CD4-positive, alpha-beta T cell treated with Interleukin-2 at 100 ng/mL for 4 hours (primary cell): ENCODE measurements at places on chromosomes 5 and 9.

DNA sequence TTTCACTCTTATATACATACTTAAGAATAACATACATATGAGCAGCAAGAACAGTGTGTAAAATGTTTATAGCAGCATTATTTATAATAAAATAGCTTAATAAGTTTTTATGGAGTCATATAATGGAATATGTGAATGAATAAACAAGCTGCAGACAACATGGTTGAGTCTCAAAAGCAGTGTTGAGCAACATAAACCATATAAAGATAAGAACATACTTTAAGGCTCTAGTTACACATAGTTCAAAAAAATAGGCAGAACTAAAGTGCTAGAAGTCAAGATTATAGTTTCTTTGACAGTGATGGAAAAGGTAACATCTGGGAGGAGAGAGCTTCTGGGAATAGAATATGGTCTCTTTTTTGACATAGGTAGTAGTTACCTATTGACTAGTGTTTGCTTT, 53.7 kb upstream of the ADAMTS19 start:
- no peak for DNase-seq

GRCh38 chr9:68706363-68707201, 1.5 kb downstream of the PIP5K1B start:
- DNase-seq: no peak

- DNase-seq: no peak
Measured at GRCh38 chr5:6699357-6699756, 13.9 kb upstream of the TENT4A start.

GRCh38 chr5:135139381-135140134, 105.5 kb upstream of the PITX1 start:
- no peak for DNase-seq

DNA sequence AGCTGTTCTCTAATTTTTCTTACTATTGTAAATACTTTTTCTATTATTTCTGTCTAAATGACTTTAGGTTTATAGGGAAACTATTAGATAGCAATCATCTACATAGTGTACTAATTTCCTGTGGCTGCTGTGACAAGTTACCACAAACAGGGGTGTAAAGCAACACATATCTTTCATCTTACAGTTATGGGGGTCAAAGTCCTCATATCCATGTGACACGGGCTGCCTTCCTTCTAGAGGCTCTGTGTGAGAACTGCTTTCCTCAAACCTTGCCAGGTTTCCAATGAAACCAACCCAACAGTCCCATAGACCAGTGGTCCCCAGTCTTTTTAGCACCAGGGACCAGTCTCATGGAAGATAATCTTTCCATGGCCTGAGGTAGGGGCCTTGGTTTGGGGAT, 189.1 kb downstream of the ROR2 start:
- DNase-seq: no peak

DNA sequence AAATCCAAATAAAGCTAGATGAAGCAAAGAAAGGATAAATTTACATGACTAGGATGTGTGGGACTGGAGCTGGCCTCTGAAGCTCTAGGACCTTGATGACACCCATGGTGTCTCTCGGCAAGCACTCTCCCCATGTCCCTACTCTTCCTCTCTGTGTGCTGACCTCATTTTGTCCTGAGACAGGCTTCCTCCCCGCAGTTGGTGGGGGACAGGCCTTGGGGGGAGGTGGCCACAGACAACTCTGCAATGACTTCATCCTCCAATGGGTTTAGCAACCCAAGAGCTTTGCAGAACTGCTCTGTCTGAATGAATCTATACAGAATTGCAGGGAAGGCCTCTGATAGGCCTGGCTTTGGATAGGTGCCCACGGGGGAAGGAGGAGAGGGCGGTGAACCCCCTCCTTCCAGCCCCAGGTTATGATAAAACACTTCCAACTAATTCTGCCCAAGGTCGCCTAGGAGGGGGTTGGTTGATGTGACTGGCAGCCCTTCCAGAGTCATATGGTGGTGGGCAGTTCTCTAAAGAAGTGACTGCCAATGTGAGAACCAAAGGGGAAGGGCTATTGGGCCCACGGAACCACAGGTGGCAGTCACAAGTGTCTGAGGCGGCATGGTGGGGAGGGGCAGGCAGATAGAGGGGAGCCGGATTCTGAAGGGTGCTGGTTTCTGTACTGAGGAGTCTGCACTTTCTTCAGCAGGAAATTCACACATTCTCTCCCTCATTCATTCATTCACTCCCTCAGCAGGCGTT, 6.0 kb downstream of the SLC6A7 start:
- DNase-seq: no peak

- DNase-seq: no peak
Measured at GRCh38 chr5:123282444-123282843, 140.8 kb downstream of the CEP120 start.

GRCh38 chr9:91746357-91746756, 203.7 kb downstream of the ROR2 start:
- no peak for DNase-seq

DNA sequence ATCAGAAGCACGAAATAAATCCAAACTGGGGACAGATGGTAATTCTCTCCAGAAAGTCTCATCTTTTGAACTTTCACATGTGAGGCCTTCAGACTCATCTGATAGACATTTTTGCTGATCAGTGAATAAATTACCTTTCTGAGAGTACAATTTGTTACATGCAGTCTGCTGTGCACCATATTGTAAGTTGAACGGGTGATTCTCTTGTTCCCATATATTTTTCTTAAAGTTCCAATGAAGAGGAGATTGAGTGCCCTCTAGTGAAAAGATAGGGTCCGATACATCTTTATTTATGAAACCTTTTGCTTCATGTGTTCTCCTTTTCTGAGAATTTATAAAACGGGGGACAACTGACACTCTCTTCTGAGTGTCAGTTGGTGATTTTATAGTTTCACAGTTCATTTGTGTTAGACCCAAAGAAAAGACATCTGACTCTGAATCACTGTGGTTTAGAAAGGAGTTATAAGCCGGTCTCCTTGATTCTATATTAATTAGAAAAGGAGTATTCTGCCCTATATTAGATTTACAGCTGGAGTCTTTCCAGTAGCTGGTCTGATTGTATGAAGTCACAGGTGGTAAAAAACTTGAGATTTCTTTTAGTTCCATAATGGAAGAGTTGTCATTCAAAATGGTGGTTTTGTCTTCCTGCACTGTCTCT, 30.4 kb downstream of the GNG10 start:
- peak; percentile 17 for DNase-seq

DNA sequence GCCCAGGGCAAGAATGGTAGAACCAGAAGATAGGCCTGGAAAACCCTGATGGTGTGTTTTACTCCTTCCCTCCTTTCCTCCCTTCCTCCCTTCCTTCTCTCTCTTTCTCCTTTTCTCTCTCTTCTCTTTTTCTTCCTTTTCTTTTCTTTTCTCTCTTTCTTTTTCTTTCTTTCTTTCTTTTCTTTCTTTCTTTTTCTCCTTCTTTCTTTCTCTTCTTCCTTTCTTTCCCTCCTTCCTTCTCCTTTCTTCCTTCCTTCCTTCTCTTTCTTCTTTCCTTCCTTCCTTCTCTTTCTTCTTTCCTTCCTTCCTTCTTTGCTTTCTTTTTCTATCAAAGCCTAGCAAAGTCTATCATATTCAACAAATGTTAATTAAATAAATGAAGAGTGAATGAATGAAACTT, 24.0 kb upstream of the UBE2QL1 start:
- DNase-seq: no peak

DNA sequence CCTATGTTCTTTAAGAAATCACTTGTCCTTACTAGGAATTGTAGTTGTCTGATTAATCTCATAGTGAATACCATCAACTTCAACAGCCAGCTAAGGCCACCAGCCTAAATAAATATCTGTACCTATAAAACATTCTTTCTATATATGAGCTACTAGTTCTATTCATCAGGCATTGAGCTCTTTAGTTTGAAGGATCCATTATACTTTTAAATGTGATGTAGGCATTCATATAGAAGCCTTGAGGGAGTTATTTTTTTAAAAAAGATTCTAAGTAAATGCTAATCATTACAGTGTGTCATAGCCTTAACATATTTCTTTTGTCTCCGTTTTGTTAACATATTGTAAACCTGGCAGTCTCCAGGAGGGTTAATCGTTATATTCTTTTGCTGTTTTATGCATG, 838.3 kb downstream of the PTPRD start:
- no peak for DNase-seq

- DNase-seq: no peak
Measured at GRCh38 chr5:3595006-3595961, at the start of gene IRX1. Gene IRX1 (plus strand): TSS chr5:3595832. CDS start chr5:3596106, 274 bp downstream.

DNA sequence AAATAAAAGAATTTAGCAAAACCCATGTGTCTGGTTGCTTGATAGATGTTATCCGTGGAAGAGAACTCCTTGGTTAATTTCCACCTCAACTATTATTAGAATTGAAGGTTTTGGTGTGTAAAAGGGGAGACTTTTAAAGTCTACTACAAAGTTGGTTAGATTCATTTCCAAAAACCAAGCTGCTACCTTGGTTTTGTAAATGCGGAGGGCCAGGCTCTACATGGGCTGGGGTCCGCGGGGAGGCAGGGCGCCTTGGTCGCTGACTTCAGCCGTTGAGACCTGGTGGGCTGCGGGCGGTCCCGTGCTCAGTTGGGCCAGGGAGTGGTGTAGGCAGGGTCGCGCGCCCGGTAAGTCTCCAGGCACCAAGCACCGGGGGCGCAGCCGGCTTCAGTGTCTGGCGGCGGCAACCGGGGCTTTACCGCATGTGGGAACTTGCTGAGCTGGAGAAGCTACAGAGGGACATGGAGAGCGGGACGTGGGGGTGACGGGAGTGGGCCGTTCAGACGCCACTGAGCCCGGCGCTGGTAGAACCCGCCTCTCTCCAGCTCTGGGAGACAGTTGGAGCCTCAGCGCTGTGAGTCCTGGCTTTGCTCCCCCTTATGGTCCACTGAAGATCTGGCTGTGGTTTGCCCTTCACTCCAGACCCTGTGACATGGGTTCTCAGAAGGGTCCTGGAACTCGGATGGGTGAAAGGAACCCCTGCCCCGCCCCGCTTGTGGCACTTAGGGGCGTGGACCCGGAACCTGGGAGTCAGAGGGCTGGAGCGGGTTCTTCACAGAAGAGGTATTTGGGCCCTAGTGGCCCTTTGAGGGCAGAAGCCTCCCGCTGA, 11.8 kb downstream of the NR2F1 start:
- no peak for DNase-seq

DNA sequence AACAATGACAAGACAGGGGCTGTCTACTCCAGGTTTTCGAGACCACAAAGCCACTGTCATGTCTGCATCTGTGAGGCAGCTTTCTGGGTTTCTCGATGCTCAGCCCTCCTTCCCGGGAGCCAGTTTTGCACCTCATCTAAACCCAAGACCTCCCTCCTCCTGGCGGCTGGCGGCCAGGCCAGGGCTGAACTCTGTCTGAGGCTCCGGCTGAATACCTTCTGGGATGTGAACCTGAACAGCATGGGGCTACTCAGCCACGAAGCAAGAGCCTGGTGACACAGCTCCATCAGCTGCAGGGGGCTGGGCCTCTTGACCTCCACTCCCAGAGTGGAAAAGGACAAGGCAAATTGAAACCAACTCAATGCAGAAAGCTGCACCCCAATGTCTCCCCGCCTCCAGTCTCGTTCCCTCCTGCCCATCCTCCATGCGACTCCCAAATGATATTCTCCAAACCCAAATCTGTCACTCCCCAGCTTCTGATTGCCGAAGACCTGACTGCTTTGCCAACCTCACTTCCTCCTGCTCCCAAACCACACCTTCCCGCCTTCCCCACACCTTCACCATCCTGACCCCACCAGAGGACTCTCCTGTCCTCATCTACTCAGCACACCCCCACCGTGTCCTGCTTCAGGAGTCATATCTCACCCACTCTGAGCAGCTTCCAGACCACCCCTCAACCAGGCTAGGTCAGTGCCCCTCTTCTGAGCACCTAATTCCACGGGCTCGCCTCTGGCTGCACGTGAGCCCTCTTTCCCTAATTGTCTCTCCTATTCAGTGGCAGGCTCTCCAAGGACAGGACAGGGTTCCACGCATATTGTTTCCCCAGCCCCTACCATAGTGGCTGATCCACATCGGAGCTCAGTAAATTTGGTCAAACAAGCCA, 4.5 kb downstream of the ANKS6 start:
- no peak for DNase-seq

DNA sequence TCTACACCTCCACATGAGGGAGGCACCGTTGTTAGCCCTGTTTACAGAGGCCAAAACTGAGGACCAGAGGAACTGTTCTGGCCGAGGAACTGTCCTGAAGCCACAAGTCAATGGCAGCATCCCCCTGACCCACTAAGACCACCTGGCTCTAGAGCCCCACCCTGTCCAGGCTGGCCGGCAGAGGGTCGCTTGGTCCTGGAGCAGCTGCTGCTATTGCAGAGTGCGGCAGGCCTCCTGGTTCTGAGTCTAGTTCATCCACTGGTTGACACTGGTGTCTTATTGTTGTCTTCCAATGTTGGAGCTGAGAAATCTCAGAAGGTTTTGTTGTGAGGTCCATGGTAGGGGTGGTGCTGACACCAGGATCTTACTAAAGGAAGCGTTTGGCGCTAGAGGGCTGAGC, 26.6 kb upstream of the ANGPTL2 start:
- no peak for DNase-seq

DNA sequence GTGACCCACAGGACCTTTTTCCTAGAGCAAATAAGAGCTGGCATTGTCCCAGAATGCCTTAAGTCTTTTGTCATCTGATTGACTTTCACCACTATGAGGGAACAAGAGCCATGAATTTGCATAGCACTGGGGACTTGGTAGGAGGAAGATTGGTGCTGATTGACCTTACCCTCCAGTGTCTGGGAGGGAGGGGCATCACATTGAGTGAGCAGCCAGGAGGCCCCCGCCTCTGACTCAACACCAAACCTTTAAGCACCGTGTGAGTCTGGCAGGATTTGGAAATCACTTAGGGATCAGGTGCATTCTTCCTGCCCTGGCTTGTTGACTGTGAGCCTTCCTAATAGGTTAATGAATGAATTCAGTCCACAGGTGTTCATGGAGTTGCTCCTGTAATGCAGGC, 40.7 kb downstream of the WNK2 start:
- no peak for DNase-seq

DNA sequence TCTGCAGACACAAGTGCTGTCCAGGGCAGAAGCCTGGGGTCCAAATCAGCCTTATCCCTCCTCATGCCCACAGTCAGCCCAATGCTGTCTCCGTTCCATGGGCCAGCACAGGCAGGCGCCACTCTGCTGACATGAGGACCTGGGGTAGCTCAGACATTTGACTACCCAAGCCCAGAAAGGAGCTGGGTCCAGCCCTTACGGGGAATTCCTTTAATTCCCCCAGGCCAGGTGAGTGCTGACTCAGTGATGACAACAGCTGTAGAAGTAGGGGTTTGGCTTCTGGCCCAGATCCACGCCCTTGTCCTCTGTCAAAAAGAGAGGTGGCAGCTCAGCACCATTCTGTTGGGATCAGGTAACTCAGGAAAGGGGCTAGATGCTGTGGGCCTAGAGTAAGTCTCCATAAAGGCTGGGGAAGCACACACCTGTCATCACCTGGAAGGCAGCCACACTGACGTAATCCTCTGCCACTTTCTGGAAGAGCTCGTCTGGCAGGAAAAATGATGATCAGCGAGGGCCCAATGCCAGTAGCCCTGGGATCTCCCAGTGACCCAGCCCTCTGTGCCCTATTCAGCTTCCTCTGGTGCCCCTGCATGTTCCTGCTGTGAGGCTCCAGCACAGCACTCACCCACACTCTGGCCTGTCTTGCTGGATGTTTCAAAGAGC, 1.9 kb downstream of the RAB24 start:
- peak; percentile 44 for DNase-seq
